ENCODE measurements at places on chromosomes 16 and 17. TPM values are rescaled to one million over a fixed set of nuclear protein-coding genes. Genes with fewer than 3 reads are reported as not detected.

The CD300H gene
- total RNA-seq, result not detected

The CCL15 gene
- total RNA-seq, result not detected

The TLCD1 gene
- not detected for total RNA-seq

The ATP2C2 gene
- total RNA-seq, result 3.0 TPM

The MT2A gene
- total RNA-seq, result 38.8 TPM

The MYH8 gene
- total RNA-seq, result not detected

The CCL16 gene
- total RNA-seq, result not detected
